Nephron progenitor cell (in vitro differentiated cells): ENCODE measurements at places on chromosomes 7 and 10.

DNA sequence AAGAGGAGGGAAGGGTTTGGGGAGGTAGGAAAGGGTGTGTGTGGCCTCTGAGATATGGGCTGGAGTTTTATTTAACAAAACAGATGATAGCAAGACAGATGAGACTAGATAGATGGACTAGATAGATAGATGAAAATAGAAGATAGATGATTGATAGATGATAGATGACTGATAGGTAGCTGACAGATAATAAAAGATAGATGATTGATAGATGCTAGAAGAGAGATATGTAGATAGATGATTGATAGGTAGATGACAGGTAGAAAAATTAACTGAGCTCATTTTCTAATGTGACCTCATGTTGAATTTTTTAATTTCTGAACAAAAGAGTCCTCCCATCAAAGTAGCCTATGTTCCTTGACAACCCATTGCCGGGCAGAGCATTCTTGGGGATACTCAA lies 116.6 kb upstream of the SFMBT2 start:
- no peak for DNase-seq

- DNase-seq = peak; percentile 36
Observed at GRCh38 chr7:102933763-102934162, 21.0 kb downstream of the LRRC17 start.

- no peak for DNase-seq
Observed at GRCh38 chr10:79127151-79127961, 58.6 kb downstream of the ZMIZ1 start.

DNA sequence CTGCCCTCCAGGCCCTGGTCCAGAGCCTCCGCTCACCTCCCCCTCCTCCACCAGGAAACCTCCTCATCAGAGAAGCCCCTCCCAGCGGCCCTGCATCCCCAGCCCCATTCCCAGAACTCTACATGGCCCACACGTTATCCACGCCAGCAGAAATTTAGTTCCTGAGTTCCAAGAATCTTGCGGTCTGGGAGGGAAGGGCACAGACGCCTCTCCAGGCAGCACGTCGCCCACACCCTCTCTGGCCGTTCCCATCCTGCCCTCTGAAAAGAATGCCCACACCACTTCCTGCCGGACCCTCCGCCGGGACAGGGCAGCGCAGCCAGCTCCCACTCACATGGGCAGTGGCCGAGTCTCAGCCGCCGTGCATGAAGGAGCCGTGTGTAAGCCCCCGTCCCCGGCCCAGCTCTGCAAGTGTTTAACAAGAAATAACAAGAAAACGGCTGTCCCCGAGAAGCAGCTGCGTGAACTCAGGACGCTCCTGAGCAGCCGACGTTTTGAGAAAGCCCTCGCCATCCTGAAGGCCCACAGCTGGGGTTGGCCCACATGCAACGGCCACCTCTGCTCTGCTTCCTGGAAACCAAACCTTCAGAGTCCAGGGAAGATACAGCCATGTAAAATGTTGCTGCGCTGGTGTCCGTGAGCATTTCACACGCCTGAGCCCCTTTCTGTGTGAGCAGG lies 17.4 kb downstream of the ADGRA1 start:
- no peak for DNase-seq

GRCh38 chr10:131834152-131834810 lies 66.5 kb upstream of the PPP2R2D start:
- no peak for DNase-seq

DNA sequence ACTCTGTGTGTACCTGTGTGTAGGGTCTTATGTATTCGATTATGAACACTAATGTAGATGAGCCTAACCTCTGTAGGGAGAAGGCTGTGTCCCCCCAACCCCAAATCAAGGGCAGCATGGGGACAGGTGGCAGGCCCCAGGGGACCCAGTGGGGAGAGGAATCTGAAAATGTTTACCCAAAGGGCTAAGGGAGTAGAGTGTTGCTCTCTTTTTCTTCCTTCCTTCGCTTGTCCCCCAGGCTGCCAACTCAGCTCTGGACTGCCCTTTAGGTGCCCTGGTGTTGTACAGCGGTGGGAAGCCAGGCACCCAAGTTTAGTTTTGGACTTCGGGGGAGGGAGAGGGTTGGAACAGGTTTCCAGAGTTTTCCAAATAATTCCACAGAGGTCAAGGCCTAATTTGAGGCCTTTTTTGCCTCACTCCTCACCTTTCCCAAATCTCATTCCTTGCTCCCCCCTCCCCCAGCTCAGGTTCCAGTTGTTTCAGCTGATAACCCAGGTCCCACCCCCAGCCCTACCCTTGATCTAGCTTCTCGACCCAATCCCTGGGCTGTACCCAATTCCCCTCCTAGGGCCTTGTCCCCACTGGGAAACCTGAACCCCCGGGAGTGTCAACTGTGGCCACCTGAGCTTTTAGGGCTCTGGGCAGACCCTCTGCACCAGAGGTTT lies 9.1 kb upstream of the PAX2 start:
- no peak for DNase-seq

GRCh38 chr7:37452346-37452745 lies 3.7 kb upstream of the ELMO1 start:
- DNase-seq = no peak

DNA sequence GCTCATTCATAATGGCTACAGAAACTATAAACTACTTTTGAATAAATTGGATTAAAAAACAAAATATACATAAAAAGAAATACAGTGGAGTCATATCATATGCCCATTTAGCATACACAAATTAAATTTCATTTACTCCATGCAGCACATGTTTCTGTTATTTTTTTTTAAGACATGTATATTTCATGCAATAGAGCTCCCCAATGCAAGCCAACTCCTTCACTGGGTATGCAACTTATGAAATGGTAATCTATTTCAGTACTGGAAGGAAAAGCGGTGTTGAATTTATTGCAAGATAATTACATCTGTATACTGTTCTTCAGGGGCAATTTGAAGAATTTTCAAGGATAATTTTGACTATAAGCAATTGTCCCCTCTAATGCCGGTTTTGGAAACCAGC lies 49.9 kb downstream of the NEUROD6 start:
- DNase-seq = no peak

DNA sequence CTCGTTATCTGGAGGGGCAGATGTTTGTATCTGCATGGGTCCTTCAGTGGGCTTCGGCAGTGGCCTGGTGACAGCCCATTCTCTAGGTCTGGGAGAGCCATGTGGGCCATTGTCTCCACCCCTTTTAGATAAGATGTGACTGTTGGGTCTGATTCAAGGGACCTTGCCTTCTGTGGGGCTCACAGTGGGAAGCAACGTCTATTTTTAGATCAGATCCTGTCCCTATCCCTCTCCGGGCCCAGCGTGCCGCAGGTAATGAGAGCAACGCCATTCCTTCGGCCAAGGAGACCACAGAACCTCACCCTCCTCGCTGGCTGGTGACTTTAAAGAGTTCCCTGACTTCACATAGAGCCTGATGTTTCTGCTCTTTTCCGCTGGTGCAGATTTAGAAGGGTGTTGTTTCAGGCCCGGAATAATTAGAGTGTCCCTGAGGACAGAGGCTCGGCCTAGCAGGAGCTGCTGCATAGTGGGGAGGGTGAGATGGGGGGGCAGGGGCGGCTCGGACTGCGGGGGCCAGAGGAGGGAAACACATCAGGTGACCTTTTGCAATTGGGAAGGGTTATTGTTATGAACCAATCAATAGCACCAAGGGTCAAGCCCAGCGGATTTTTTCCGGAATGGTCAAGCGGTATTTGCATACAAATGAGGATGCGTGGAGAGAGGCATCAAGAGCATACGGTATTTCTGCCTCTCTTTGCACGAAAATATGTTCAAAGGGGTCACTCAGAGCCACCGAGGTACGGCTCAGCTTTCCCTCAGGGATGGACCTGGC lies 503.0 kb upstream of the FOXK1 start:
- no peak for DNase-seq

DNA sequence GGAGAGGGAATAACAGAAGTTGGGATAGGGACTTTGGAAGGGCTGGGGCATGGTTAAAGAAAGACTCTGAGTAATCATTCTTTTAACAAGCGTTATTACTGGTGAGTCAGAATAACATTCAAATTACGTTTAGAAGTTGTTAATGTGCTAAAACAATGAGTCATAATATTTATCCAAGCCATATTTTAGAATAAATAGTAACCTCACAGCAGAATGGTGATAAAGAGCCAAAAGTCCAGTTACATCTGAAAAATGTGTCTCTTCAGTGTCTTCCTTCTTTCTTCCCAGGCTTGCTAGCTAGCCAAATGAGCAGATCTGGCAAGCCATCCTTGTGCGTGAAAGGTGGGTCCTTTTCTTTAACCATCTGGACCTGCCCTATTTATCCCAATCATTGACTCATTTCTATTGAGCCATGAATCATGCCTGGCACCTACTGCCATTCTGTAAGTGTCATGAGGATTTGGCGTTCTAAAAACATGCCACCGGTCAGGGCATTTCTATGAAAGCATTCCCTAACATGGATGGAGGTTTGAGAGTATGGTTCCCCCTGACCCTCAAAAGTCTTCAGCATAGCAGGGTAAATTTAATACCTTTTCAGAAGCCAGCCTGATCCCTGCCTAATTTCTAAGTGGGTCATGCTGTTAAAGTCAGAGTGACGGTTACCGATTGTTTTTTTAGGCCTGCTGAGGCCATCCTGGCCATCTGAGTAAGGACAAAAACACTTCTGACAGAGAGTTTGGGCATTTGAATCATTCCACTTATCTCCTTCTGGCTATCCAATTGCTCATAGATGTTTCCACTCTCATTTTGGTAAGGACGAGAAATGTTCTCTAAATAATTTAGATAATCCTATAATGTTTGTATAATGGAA lies 26.9 kb downstream of the MYPN start:
- no peak for DNase-seq

- DNase-seq = peak; percentile 43
Observed at GRCh38 chr10:25226775-25227682, 52.2 kb downstream of the GPR158 start.

DNA sequence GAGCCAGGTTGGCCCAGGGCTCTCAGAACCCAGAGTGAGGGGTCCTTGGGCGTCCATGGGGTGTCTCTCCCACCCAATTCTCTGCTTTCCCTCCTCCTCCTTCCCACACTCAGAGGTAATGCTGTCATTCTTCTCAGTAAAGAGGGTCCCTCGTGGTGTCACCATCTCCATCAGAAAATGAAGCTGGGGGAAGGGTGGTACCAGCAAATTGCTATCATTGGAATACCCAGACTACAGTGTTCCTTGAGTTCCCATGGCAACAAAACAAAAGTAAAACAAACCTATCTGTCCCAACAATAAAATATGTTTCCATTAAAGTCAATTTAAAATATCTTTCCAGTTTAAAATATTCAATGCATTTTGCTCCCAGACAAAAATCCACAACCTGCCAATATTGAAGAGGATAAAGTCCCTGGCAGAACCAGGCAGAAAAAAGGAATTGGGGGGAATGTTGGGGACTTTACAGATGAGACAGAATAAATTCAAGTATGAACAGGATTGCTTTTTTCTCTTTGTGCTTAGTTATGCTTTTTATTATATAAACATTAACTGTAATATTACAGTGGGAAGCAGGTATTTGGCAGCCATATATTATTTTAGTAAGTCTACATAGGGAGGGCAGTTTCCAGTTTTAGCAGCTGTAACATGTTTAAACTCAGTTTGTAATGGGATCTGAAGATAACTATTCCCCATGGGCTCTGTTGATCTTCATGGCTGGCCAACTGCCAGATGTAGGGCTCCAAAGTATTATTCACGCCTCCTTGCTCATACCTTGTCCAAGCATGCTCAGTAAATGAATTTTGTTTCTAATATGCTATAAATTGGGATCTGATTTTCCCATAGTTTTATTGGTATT lies 182.1 kb downstream of the ARID5B start:
- no peak for DNase-seq

DNA sequence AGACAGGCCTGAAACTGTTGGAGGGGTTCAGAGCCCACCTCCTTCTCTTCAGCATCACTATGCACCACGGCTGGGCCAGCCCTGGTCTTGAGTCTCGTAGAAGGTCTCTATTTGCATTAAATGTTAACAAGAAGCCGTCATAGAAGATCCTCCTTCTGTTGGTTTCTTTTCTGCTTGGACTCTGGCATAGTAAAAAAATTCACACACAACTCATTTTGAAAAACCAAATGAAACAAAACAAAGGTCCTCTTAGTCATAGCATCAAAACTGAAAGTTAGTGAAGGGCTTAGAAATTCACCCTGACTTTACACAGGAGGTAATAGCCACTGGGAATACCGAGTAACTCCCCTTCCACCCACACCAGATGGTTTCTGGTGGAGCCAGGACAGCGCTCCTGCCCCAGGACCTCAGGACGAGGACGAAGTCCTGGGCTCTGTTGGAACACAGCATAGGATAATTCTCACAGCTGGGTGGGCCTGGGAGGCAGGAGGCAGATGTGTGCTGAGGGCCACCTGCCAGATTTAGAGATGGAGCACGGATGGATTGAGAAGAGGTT lies 248.4 kb upstream of the KLF6 start:
- no peak for DNase-seq

- no peak for DNase-seq
Observed at GRCh38 chr7:75565132-75565837, 73.2 kb downstream of the SPDYE5 start.

DNA sequence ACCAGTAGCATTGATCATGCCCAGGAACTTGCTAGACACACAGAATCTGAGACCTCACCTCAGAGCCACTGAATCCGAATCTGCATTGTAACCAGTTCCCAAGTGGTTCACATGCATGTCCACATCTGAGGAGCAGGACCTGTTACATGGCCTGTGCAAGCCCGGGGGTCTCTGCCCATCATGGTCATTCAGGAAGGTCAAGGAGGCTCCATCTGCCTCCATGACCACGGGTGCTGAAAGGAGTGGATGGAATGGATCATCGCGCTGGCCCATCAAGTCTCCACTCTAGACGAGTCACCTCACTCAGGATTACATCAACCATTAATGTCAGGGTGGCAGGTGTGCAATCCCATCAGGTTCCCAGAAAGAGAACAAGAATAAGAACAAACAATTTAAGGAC lies 85.8 kb upstream of the ADAM12 start:
- DNase-seq = no peak

DNA sequence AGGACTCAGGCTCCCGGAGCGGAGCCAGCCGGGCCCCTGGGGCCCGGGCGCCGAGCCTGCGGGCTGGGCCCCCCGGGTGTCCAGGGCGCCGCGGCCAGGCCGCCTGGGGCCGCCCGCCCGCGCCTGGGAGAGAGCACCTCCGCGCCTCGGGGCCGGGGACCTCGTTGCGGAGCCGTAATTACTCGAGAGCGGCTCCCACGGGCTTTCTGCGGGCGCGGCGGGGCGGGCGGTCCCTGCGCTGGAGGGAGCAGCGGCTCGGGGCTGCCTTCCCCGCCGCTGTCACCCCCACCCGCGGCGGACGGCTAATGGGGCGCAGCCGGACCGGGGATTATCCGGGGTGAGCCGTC lies 1.5 kb downstream of the GNB2 start:
- peak; percentile 60 for DNase-seq

GRCh38 chr10:111872591-111872990 lies 311.0 kb downstream of the GPAM start:
- no peak for DNase-seq

GRCh38 chr7:139567647-139568345 lies 44.3 kb downstream of the CLEC2L start:
- DNase-seq = no peak

GRCh38 chr10:102811346-102811745 lies 25.9 kb downstream of the CYP17A1 start:
- DNase-seq = no peak

DNA sequence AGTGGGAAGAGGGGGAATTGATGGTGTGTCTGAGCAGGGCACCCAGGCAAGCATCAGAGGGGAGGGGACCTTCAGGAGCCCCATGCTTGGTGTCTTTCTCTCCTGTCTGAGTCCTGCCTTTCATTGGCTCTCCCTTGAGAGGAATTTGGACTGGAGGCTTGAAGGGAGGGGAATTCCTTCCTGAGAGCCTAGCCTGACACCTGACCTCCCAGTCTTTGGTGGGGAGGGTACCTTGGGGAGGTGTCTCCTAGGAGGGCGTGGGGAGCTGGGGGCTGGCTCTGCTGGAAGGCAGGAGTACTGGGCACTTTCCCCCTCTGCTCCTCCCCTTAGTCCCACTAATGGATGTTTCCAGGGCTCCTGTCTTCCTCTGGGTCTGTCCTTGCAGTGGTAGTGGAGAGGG lies 1.3 kb upstream of the SFRP5 start:
- no peak for DNase-seq
